Memory B cell (primary cell): ENCODE measurements at places on chromosomes 7 and 10.

DNA sequence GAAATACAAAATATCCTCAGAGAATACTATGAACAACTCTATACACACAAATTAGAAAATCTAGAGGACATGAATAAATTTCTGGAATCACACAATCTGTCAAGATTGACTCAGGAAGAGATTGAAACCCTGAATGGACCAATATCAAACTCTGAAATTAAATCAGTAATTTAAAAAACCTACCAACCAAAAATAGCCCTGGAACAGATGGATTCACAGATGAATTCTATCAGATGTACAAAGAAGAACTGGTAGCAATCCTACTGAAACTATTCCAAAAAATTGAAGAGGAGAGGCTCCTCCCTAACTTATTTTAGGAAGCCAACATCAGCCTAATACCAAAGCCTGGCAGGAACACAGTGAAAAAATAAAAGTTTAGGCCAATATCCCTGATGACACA is 190.0 kb downstream of the HPSE2 start:
- no peak for DNase-seq

DNA sequence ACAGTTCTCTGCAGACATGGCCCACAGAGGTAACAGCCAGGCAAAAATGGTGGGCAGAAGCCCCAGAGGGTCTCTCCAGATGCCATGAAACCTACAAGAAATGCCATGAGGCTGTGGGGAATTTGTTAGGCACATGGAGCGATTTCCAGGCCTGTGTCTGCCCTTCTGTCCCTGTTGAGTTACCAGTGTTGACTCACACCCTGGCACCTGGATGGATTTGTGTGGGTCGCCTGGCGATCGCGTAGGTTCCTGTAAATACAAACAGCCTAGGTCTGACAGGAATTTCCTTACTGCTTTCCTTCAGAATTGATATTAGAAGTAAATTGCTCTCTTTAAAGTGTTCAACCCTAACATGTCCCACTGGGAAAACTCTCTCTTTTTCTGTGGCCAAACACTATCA is 164.9 kb upstream of the EEPD1 start:
- DNase-seq: no peak

DNA sequence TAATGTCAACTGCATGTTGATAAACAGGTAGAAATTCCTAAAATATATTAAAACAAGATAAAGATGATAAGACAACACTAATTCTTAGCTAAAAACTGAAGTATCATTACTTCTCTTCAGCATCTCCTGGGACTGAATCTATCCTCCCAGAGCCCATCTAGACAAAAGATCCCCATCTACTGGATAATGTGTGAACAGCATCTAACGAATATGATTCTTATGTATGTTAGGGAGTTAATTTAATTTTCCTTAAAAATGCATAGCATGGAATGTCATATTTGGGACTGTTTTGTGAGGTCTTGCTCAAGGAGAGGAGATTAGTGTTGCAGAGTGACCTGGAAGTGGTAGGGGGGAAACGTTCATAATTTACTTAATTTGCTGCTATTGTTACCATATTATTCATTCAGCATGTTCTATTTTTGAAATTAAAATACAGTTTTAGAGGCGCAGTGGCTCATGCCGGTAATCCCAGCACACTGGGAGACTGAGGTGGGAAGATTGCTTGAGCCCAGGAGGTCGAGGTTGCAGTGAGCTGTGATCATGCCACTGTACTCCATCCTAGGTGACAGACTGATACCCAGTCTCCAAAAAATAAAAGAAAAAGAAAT is 305.1 kb upstream of the CSTF2T start:
- no peak for DNase-seq

DNA sequence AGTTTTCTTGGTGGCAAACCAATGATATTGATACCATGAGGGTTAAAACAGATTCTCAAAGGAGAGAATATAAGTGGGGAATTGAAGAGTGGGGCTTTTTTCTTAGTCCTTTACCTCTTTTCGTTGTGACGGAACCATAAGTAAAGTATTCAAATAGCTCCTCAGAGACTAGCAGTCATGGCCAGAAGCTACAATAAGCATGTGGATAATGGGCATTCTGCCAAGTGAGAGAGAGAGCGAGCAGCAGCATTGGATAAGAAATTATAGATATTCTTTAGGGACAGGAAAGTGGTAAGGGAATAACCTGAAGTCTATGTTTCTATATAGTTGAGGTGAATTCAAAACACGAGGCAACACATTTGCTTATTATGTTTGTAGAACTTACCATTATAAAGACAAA is 235.1 kb downstream of the SEMA3E start:
- DNase-seq: no peak

GRCh38 chr7:90726120-90726519 is 130.0 kb downstream of the CDK14 start:
- DNase-seq: no peak

DNA sequence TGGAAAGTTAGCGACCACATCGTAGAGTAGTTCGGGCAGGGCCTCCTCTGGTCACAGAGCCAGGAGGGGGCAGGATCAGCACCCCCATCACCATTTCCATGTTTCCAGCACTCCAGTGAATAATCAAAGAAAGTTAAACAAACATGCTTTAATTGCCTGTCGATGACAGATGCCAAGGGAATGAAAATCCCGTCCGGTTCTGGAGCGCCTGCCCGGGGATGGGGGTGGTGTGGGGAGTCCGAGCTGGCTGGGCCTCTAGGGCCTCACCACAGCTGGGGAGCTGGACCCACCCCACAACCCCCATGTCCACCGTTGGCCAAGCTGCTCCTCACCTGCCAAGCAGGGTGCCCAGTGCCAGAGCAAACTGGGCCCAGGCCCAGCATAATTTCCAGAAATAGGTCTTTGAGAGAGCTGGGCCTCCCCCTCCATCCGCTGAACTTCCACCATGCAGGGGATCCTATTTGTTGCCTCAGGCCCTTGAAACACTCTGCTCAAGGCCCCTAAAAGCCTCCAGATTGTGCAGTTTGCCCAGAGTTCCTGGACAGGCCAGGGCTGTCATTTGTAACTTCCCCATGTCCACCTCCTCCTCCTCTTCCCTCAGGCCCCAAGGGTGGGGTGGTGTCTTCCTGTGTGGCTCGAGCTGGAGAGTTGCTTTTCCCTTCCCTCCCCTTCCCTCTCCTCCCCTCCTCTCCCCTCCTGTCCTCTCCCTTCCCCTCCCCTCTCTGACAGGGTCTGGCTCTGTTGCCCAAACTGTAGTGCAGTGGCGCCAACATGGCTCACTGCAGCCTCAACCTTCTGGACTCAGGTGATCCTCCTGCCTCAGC is 101.0 kb downstream of the MYL10 start:
- DNase-seq: no peak

DNA sequence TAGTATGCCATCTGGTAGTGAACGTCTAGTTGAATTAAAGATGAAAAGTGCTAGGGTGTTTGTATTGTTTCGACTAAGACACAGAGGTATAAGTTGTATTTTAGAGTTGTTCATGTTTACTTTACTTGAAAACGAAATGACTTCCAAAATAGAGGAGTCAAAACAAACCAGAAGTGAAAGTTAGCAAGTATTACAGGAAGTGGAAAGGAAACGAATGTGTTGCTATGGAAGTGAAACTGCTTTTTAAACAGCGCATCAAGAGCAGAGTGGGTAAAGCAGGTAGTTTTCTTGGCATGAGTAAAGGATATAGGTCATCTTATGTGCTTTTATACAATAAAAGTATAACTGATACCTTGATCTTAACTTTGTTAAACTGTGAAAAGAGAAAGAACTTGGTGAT is 20.0 kb upstream of the GALNTL5 start:
- DNase-seq: peak; percentile 45

DNA sequence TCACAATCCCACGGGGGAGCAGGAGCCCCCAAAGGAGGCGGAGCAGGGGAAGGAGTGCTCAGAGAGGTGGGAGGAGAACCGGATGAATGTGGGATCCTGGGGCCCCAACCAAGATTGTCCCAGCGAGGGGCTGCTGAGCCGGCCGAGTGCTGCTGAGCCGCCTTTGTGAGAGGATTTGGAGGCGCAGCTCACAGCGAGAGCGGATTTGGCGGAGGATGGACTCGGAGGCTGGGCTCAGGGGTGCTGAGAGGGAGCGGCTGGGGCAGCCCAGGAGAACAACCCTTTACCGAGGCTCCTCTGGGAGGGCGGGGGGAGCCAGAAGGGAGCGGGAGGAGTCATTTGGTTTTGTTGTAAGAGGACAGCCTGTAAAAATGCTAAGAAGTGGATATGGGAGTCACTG is 23.0 kb downstream of the GHRHR start:
- DNase-seq: no peak

- no peak for DNase-seq
Measured at GRCh38 chr7:73703757-73704639, 15.5 kb downstream of the STX1A start.

DNA sequence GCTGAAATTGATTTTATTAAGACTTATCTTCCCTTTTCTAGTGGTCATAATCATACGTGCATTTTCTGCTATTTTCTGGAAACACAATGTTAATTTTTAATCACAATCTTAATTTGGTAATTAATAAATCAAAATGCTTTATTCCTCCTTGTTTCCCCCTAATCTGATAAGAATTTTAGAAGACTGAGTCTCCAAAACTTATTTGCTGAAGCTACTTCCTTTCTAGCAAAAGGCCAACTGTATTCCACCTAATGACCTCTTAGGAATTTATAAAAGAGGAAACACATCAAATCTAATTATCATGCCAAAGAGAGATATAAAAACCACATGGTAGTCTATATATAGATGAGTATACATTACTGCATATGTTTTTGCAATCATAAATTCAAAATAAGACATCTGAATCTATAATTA is 140.6 kb downstream of the GNAI1 start:
- DNase-seq: no peak

DNA sequence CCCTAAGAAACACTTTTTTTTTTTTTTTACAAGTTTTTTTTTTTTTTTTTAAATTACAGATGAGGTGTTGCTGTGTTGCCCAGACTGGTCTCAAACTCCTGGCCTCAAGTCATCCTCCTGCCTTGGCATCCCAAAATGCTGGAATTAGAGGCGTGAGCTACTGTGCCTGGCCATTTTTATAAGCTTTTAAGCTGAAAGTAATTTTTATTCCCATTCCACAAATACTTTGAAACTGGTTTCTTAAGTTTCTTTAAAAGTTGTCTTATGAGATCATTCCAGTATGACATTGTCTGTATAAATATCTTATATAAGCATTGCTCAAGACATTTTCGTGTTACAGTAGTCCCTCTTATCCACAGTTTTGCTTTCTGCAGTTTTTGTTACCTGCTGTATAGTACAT is 61.4 kb upstream of the CYP26C1 start:
- DNase-seq: no peak

GRCh38 chr10:663831-664251 is 25.6 kb downstream of the DIP2C start:
- DNase-seq: no peak

DNA sequence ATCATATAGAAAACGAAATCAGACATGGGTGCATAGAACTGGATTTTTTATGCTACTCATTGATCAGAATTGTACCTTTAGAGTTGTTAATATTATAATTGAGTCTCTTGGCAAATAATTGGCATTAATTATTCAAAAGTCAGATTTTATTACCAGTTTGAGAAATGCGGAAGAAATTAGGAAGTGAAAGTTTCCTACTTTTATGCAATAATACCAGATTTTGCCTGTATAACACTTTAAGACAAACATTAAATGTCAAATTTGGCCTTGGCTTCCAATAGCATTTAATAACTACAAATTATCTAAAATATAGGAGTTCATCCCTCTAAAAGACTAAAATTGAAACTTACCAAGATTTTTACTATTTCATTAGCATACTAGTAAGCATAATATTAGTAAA is 6.8 kb upstream of the TFEC start:
- no peak for DNase-seq

GRCh38 chr7:113283861-113284260 is 165.5 kb upstream of the SMIM30 start:
- no peak for DNase-seq

DNA sequence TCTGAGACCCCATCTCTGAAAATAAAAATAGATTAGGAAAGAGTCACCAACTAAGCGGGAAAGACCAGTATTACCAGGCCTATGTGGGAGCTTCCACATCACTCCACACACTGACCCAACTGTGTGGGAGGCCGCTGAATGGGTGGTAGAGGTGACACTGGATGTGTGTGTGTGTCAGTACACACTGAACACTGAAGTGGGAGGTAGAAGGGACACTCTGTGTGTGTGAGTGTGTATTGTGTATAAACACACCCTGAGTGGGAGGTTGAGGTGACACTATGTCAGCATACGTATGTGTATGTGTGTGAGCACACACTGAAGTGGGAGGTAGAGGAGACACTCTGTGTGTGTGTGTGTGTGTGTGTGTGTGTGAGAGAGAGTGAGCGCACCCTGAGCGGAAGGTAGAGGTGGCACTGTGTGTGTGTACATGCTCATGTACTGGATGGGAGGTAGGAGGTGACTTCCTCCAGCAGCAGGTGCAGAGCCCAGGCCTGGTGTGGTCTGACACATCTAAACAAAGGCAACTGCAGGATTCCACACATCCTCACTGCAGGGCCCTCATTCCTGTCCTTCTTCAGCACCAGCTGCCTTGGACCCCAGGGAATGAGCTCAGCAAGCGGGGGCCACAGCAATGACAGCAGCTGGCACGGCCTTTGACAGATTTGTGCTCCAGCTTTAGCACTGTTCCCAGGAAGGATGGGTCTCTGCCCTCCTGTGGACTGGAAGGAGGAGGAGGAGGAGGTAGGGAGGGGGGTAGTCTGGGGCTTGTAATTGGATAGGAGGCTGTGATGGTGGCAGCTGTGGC is 26.5 kb upstream of the RBM20 start:
- no peak for DNase-seq

GRCh38 chr7:20223356-20223755 is 6.2 kb upstream of the MACC1 start:
- no peak for DNase-seq

DNA sequence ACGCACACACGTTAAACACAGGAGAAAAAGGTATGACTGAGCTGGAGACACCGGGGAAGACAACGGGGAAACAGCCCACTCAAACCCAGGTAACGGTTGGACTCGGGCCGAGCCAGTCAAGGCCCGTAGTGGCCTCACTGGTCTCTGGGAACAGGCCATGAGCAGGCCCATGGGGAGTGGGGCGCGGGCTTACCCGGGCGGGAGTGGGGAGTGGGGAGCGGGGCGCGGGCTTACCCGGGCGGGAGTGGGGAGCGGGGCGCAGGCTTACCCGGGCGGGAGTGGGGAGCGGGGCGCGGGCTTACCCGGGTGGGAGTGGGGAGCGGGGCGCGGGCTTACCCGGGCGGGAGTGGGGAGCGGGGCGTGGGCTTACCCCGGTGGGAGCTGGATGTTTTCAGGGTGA is 11.5 kb downstream of the INTS1 start:
- DNase-seq: no peak

- DNase-seq: no peak
Measured at GRCh38 chr7:39158367-39158766, 180.7 kb downstream of the POU6F2 start.

- DNase-seq: no peak
Measured at GRCh38 chr10:130658687-130659290, 522.6 kb downstream of the GLRX3 start.

DNA sequence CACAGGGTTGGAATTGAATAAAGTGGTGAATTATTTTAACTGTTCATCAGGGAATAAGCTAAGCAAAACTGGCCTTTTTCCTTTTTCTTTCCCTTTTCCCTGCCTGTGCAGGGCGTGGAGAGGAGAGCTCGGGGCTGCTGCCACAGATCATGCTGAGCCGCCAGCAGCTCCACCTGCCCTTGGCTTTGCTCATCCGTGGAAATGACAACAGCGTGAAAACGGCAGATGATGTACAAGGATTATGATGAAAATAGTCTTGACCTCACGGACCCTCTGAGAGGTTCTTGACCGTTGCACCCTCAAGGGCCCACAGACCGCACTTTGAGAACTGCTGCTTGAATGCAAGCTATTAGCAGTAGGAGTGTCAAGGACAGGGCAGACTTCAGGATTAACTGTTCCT is 10.6 kb downstream of the PPP2R2D start:
- no peak for DNase-seq
